ENCODE measurements at places on chromosomes 2 and 18.

- no peak for DNase-seq
Measured at GRCh38 chr2:127588241-127588640, 52.8 kb downstream of the MYO7B start.

- peak; percentile 86 for DNase-seq
Measured at GRCh38 chr2:232876161-232876977, 6.3 kb downstream of the SNORC start.

DNA sequence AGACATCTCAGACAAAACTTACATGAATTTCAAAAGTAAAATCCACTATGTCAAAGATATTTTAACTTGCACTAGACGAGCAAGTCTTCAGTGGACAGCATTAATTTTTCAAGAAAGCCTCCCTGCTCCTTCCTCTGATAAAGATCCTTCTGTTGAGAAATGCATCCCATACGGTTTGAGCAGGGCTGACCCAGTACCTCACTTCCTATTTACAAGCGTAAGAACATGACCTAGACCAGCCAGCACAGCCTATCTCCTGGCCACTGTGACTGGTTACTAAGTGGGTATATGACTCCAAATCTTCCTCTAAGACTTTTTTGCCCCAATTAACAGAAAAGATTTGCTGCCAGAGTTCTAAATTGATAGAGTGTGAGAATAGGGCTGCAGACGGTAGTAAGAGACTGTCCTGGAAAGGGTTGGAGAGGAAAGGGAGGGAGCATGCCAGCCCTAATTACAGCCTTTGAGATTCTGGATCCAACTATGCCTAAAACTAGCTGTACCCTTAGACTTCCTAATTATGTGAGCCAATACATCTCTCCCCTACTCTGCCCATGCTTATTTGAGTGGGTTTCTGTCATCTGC, 108.4 kb downstream of the PRELID3A start:
- DNase-seq, result no peak

DNA sequence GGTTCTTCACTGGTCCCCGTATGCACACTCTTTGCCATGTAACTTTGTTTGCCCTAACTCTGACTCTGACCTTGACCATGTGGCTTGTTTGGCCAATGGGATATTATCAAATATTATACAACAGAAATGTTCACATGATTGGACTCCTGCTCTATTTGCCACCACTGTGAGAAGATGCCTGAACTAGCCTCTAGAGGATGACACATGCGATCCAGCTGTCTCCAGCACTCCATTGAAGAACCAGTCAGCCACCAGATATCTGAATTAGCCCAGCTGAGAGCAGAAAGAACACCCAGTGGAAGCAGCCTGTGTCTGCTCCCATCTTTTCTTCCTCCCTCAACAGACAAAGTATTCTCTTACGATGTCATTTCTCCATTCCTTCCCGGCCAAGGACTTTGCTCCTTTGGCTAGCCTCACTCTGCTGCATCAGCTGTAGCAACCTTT, 412.1 kb downstream of the IRS1 start:
- DNase-seq, result peak; percentile 10

DNA sequence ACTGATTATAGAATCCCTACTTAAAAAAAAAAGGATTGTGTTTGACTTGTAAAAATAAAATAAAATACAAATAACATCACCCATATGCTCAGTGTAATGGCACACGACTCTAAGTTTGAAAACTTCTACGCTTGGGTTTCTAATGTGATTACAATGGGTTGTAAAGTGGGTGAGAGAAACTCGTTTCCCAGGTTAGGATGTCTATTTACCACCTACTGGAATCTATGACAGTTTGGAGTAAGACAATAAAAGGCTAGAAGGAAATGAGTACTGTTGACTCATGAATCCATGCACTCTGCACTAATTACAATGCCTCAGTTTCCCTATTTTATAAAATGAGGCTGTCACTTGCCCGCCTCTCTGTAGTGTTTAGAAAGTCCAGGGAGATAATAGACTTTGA, 204.2 kb upstream of the FBXO11 start:
- no peak for DNase-seq

DNA sequence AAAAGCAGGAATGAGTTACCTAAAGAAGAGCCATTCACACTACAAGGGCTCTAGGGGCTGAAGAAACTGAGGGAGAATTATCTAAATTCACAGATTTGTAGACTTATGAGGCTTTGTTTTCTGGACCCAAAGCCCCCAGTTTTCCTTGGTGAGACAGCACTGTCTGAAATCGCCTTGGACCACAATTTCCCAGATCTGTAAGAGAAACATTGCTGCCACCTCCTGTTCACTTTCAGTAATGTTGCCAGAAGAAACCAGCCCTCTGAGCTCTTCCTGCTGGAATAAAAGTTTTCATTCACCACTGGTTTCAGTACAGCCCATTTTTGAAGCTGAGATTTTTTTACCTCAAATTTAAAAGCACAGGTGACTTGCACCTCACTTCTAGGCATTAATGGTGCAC, 169.2 kb downstream of the CDH20 start:
- DNase-seq, result peak; percentile 11

- DNase-seq, result no peak
Measured at GRCh38 chr2:97688062-97688827, 18.7 kb downstream of the C2orf92 start.

DNA sequence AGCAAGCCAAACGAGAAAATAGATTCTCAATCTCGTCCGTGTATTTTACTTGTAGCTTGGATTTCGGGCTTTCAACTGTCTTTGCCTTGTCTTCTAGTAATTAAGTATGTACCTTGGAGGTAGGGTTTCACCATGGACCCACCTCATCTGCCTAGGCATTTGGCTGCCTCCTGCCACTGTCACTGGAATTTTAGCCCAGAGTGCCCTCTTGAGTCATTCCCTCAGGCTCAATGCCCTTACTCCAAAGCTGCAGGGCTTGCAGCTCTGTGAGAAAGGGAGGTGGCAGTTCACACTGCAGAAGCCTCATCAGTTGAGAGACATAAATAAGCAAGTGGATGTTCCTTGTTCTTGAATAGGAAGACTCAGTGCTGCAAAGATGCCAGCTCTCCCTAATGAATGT, 89.6 kb downstream of the VSNL1 start:
- DNase-seq, result no peak

DNA sequence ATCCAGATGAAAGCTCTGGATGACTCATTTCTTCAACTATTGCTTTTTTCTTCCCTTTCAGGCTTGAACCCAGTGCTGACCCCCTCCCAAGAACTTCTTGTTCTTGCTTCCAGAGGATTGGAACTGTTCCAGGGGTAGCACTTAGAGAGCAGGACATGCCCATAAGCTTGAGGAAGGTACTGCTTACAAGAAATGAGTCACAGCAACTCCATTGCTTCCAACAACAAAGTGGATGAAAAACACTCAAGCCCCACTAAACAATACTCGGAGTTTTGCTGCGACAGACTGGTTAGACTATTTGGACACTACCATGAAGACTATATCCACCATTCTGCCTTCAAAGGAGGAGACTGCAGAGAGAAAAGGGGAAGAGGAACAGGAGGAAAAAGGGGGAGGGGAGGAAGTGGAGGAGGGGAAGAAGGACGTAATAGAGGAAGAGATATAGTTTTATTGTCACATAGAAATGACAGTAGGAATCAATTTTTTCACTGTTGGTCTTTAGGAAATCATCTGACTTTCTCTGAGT, 1.6 kb upstream of the EPC2 start:
- DNase-seq, result no peak

- no peak for DNase-seq
Measured at GRCh38 chr2:200735061-200735460, 76.6 kb upstream of the BZW1 start.

DNA sequence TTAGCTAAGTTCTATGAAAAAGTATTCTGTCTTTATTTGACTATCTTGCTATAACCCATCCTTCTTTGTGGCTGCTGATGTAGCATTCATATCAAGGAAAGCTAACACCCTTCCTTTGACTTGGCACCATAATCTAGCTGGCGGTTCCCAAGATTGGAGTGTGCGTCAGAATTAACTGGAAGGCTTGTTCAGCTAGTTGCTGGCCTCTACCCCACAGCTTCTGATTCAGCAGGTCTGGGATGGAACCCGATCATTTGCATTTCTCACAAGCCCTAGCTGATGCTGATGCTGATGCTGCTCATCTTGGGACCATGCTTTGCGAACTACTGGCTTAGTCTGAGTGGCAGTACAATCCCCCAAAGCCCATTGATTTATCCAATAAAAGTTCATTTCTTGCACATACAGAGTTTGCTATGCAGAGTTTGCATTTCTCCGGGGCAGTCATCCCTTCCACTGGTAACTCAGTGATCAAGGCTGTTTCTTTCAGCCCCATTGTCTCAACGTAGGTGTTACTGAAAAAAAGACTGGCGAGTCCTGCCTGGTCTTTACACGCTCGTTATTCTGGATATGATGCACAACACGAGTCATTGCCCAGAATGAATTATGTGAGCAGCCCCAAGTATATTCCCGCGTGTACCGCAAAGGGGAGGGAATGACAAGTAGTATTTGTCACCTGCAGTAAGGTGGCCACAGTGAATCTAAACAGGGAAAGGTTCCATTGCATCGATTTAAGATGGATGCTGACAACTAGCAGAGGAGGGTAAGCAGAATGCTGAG, 96.5 kb downstream of the ZNF532 start:
- DNase-seq, result no peak

DNA sequence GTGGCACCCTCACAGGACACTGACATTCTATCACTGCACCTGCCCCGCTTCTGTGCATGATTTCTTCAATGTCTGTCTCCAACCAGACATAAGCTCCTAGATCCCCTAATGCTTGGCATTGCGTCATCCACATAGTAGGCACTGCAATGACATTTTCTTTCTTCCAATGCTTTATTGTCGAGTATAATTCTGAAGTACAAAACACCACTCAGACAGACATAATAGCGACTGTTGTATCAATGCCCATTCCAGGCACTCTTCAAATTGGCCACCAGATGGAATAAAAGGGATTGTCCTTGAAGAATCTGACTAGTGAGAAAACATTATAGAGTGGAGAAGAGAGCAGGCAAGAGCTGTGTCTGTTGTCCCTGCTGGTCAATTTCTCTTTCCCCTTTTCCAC, 89.0 kb downstream of the LPIN1 start:
- DNase-seq, result no peak

DNA sequence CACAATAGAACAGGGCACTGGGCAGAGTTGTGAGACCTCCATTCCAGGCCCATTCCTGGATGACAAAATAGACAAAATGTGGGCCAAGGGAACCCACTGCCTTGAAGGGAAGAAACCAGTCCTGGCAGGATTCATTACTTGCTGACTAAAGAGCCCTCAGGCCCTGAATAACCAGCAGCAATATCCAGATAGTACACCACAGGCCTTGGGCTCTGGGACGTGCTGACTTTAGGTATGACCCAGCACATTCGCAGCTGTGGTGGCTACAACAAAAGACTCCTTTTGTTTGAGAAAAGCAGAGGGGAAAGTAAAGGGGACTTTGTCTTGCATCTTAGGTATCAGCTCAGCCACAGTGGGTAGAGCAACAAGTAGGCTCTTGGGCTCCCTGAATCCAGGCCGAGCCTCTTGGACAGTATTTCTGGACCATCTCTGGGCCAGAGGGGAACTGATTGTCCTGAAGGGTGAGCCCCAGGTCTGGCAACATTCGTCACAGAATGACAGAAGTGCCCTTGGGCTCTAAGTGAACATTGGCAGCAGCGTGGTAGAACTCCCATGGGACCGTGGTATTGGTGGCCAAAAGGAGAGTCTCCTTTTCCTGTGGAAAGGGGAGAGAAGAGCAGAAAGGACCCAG, 89.9 kb upstream of the CD226 start:
- DNase-seq, result no peak

- DNase-seq, result peak; percentile 43
Measured at GRCh38 chr2:172234716-172235691, 132.3 kb upstream of the DLX2 start.

- DNase-seq, result no peak
Measured at GRCh38 chr2:165700531-165700930, 93.5 kb downstream of the GALNT3 start.

GRCh38 chr2:74474899-74475298, 2.4 kb upstream of the MRPL53 start:
- no peak for DNase-seq

- no peak for DNase-seq
Measured at GRCh38 chr2:12199491-12200211, 453.2 kb downstream of the LPIN1 start.

DNA sequence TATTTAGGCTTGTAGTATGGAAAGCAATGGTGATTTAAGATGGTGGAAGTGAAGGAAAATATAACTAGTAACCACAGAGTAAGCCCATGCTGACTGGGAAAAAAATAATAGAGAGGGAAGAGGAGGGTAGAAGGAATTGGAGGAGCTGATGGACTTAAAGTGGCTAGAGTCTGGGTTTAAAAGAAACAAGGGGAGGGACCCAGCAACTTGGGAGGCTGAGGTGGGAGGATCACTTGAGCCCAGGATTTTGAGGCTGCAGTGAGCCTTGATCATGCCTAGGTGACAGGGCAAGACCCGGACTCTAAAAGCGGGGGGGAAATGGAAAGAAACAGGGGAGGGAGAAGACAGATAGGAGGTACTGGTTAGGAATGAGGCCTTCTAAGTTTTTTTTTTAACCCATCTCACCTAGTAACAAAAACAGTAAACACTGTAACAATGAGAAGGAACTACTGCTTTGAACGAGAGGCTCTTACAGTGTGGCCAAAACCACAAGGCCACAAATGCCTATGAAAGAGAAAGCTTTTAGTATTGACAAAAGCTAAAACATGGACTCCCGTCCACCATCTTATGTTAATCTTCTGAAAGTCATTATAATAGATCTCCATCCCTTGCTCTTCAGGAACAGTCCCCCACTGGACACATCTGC, 26.6 kb downstream of the METTL8 start:
- no peak for DNase-seq

- no peak for DNase-seq
Measured at GRCh38 chr18:13446610-13447461, 228.3 kb downstream of the LDLRAD4 start.

DNA sequence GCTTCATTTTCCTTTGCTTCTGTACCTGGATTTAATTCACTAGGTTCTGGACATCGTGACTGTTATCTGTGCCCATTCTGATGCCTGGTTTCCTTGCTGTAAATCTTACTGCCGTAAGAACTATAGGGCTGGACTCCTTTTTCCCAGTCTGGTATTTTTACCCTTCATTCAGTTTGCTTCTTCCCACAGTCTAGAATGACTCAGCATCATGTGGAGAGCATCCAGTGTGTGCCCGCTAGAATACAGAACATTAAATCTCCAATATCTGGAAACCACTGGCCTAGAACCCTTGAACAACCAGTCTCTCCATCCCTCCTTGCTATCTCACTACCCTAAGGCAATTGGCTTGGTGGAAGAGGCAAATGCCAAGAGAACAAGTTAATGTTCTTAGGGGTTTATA, 1075.4 kb upstream of the ZEB2 start:
- no peak for DNase-seq

DNA sequence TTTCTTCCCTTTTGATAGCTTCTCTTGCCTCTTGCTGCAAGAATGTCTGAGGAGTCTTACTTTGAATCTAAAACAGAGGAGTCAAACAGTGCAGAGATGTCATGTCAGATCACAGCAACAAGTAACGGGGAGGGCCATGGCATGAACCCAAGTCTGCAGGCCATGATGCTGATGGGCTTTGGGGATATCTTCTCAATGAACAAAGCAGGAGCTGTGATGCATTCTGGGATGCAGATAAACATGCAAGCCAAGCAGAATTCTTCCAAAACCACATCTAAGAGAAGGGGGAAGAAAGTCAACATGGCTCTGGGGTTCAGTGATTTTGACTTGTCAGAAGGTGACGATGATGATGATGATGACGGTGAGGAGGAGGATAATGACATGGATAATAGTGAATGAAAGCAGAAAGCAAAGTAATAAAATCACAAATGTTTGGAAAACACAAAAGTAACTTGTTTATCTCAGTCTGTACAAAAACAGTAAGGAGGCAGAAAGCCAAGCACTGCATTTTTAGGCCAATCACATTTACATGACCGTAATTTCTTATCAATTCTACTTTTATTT, 133.5 kb upstream of the CDCA7 start:
- no peak for DNase-seq

Data from HuH-7.5 (cell line).